ENCODE measurements at places on chromosomes 5 and 9.

GRCh38 chr5:54484219-54484894 is 28.9 kb downstream of the HSPB3 start:
- no peak for DNase-seq

- DNase-seq: no peak
Measured at GRCh38 chr5:43357878-43358281, 44.7 kb upstream of the HMGCS1 start.

DNA sequence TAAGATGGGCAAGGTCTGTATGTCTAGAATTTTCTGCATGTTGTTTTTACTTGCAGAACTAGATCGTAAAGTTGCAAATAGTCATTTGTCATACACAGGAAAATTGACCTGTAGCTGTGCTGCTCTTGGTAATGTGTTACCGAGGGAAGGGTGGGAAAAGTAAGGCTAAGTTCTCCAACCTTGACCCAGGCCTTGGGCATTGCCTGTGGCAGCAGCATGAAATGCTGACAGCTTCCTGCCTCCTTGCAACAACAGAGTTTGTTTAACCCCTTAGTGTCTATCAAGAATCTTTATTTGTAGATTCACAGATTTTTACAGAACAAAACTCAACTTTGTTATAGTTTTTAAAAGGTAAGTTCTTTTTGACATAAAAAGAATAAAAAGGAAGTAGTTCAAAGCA is 48.3 kb downstream of the ERCC6L2 start:
- no peak for DNase-seq

DNA sequence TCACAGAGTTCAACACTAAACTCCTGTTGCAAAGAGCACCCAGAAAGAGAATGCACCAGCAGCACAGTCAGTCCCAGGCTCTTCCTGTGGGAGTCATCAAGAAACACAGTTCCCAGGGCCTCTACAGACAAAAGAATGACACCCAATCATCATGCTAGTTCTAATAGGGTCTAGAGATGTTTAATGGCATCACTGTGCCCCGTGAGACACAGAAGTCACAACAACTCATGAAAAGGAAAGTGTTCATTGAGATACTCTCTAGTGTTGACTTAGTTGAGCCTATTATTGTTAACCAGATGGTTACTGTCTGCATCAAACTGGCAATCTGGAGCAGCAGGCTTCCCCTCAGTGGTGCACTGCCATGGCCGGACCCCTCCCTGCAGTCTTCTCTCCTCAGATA is 1.6 kb downstream of the KLHL3 start:
- peak; percentile 8 for DNase-seq

- peak; percentile 18 for DNase-seq
Measured at GRCh38 chr9:14428781-14429230, 114.9 kb upstream of the NFIB start.

DNA sequence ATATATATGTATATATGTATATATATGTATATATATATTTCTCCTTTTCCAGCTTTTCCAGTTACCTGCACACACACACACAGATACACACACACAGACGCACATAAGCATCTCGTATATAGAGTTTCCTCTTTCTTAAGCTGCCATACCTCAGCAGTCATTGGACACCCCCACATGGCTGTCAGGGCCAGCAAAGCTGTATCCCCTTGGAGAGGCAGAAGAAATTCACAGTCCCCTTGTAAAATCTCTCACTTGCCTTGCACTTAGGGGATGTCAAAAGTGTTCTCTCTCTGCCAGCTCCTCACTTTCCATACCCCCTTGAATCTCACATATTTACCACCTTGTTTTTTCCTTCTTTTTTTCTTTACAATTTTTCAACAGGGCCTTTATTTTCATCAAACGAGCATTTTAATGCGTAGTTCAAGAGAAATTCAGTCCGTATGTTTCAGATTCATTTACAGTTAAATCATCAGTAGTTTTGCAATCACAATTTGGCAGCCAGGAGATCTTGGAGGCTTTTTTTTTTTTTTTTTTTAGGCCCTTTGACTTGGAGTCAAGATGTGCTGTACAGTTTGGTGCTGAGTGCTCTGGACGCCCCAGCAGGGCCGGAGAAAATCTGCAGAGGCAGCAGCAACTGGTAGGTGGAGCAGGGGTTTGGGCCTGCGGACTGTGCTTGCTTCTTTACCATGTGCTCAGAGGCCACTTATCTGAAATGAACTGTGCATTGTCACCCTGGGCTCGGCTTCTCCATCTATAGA is 244.9 kb upstream of the KLF4 start:
- no peak for DNase-seq

DNA sequence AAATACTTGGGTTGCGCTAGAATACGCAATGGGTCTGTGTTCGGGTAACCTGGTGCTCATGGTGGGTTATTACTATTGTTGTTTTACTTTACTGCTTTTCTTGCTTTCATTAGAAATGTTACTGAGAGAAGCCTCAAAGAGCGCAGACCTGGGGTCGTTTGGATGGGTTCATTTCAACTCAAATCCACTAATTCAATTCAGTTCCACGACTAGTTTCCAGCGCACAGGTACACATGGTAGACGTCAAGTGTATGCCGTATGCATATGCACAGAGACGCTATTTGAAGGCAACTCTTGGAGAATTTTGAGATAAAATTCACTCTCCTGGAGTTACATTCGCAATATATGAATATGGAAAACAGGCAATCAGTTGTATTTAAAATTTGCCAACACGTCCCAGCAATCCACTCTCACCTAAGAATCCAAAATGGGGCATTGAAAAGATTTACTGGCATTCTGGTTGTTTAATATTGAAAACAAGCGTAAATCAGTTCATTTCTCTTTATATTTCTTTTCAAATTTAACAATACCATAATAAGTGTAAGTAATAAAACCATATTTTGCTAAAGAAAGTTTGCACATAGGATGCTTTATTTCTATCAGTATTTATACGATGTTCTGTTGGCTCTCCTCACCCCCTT is 4.4 kb upstream of the PAX5 start:
- DNase-seq: no peak

- no peak for DNase-seq
Measured at GRCh38 chr5:85651731-85652130, 966.0 kb upstream of the COX7C start.

DNA sequence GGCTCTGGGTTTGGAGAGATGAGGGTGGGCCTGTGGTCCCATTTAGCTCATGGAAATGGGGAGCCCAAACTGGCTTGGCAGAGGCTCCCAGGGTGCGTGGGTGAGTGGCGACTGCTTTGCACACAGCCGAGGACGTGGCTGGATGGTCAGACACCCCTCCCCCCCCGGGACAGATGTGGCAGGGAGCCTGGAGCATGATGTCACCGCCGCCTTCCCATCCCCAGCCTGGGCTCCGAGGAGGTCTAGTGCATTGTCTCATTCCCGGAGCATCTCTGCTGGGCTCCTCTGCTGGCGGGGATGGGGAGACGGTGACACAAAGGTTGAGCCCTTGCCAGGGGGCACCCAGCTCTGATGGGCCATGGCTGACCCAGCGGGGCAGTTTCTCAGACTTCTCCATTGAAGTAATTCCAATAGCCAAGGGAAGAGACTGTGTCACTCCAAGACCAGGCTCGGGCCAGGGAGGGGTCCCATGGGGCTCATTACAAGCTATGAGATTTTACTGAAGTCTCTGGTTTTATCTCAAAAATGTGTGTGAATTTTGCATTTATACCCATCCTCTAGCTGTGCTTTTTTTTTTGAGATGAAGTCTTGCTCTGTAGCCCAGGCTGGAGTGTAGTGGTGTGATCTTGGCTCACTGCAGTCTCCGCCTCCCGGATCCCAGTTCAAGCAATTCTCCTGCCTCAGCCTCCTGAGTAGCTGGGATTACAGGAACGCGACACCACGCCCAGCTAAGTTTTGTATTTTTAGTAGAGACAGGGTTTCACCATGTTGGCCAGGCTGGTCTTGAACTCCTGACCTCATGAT is 36.1 kb downstream of the HMCN2 start:
- no peak for DNase-seq

DNA sequence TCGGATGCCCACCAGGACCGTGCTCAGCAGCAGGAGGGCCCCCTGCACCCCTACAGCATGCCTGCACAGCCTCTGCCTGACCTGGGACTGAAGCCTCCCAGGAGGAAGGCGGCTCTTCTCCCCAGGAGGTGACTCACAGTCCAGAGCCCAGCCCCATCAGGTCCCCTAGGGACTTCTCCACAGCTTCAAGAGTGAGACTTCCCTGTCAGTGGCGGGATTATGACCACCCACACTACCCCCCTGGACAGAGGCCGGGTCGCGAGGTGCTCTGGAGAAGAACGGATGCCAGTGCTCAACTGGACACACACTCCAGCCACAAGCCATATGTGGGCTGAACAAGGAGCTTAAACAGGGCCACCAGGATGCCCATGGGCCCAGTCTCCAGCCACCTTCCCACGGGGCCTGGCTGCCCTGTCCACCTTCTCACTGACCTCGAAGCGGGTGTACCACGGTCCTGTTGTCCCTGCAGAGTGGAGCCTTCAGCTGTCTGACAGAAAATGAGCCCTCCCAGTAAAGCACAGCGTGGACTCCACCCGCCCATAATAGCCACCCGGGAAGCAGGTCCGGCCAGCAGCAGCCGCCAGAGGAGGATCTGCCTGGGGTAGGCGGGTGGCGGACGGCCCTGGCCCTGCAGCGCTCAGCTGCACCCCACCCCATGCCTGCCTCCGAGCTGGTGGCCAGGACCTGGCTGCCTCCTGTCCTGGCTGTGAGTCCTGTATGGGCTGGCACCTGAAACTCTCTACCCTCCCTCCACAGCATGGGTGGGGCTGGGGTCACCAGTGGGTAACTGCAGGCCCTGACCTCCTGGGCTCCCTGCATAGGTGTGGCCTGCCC is 54.7 kb downstream of the SEMA4D start:
- DNase-seq: no peak

DNA sequence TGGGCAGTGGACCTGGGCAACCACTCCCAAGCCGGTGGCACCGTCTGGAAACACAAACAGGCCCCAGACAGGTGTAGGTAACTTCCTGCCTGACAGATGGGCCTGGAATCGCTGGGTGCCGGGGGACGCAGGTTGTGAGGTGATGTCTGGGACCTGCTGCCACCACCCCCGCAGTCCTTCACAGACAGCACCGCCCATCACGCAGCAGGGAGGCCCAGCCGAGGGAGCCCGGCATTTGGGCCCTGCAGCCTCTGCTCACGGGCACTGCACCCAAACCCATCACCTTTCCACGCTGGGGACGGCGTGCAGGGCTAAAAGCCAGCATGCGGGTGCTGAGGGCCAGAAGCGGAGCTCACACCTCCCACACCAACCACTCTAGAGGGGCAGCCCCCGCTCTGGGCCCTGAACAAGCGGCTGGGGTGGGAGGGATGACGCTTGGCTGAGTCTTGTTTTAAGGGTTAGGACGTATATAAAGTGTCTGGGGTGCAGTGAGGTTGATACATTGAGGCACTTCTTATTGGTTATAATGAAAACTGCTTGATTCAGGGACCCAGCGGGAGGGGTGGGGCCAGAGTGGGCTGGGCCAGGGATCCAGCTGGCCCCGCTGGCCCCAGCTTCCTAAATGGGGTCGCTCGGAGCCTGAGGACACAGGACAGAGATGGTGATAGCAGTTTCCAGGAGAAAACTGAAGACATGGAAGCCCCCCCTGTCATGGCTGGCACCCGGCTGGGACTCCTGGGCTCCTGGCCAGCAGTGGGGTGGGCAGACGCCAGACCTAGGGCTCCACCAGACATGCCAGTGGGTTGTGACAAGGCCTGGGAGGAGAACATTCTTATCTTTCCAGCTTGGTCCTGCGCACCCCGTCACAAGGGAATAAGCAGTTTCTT is 11.3 kb downstream of the MYMK start:
- peak; percentile 70 for DNase-seq

- DNase-seq: no peak
Measured at GRCh38 chr9:78149702-78150291, 86.1 kb upstream of the CEP78 start.

DNA sequence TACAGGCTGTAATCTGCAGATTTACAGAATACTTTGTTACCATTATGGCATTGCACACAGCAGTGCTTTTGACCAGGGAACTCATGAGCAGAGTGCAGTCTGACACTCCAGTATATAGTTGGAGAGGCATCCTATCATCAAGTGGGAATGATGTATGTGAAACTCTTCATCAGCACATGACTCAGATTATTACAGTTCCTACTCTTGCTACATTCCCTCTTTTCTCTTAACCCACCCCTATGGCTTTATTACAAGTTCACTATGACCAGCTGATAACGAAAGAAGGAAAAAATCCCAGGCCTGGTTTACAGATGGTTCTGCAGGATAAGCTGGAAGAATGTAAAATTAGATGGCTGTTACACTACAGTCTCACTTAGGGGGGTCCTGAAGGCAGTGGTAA is 385.9 kb downstream of the RASEF start:
- no peak for DNase-seq

DNA sequence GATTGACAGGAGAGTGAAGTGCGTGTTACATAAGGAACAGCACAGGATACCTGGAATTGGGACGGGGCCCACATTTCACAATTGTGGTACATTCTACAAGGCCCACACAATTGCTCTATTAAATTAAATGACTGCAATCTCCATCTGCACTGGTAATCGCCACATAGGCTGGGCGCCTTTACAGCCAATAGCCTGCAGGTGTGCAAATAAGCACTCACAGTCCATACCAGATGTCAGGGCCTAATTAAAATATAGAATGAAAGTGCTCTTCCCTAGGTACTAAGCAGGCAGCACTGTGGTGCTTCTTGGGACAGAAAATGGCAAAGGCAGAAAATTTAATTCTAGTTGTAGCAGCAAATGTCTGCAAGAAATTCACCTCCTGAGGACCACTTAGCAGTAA is 82.7 kb downstream of the ATP10B start:
- peak; percentile 60 for DNase-seq

DNA sequence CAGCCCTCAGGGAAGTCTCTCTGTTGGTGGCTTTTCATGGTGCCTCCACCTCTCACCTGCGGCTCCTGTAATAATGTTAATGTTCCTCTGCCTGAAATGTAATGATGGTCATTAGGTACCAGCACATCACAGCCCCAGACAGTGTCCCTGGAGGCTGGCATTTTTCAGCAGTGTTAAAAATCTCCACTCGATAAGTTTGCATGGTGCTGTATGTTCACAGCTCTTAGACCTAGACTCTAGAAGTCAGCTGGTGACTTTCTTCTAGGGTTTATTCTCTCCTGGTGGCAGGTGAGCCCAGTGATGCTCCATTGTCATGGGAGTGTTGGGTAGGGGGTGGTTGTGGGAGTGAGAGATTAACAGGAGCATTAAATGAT is 53.1 kb downstream of the GPR107 start:
- no peak for DNase-seq

GRCh38 chr9:113572076-113572861 is 108.7 kb downstream of the RGS3 start:
- DNase-seq: no peak

All from NCI-H1092 (cell line).